ELR (cell line): ENCODE measurements at places on chromosomes 7 and 10.

DNA sequence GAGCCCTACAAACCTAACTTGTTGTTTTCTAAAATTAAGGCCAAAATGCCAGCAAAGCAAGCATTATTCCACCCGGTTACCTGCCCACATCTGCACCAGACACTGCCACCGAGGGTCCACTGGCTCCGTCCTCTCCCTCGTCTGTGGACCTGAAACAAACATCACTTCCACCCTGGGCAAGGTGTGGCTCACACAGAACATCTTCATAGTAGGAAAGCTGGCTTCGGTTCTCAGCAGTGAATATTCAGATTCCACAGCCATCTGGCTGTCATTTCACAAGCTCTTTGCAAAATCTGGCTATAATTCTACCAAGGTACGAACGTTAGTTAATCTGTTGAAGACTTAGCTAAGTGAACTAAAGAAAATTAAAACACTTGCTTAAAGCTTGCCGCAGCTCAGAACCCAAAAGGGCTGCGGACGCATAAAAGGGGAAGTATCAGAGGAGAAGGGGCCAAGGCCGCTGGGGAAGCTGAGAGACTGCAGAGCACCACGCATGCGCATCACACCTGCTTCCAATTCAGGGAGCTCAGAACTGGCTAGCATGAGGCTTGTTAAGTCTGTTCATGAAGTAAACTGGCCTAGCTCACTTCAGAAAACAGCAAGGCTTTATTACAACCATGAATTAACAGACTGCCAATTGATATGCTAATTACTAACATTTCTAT is 46.1 kb downstream of the PTPRN2 start:
- DNase-seq: no peak

DNA sequence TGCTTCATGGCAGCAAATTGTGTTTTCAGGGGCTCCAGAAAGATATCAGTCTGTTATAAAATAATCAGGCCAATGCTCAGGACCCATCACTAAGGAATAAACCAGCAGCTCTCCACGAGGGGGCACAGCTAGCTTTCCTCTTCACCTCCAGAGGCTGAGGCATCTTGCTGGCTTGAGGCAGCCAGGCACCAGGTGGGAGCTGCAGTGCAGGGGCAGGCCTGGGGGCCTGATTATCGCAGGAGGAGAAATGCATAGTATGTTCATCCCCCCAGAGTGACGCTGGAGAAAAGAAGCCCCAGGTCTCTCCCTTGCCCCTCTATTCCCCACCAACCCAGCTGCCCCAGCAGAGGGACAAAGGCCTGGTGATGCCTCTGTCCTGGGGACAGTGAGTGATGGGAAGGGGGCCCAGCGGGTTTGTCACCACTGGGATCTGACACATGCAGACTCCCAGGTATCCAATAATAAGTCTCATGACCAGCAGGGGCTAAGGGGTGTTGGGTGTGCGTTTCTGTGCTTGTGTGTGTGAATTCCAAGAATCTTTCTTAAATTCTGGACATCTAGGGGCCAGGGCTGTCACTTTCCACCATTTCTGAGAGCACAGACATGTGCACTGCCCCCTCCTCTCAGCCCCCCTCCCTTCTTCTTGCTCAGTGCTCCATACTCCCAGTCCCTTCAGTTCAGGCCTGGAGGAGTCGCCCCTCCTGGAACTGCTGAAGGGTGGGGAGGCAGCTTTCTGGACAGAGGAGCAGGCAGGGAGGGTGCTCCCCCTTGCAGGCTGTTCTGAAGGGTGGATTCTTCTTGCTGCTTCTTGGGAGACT is 128.1 kb upstream of the FAM20C start:
- DNase-seq: peak; percentile 86

DNA sequence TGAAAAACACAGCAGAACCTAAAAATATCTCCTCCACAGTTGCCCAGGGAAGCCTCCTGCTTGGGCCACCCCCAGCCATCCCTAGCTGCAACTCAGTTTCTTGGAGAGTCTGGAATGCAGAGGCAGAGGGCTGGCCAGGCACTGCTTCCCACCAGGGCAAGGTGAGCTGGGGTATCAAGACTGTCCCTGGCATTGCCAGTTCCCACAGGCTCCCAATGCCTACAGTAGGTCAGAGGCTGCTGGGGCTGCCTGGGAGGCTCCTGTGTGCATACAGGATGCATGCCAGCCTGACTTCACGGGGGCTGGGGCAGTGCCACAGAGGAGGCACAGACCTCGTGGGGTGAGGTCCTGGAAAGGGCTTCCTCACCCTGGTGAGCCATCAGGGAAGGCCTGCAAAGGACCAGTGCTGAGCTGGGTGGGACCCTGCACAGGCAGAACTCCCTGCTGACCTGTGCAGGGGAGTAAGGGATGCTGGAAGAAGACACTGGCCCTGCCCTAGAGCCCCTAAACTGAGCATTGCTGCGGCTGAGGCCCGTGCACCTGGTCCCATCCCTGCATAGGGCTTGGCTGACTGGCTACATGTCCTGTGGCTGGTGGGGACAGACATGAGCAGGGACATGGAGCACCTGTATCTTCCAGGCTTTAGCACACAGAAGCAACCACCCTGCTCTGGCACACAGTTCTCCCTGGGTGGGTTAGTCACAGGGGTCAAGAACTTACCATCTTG is 121.9 kb upstream of the RET start:
- no peak for DNase-seq

- DNase-seq: no peak
Measured at GRCh38 chr10:87804939-87805569, 13.0 kb downstream of the ATAD1 start.

DNA sequence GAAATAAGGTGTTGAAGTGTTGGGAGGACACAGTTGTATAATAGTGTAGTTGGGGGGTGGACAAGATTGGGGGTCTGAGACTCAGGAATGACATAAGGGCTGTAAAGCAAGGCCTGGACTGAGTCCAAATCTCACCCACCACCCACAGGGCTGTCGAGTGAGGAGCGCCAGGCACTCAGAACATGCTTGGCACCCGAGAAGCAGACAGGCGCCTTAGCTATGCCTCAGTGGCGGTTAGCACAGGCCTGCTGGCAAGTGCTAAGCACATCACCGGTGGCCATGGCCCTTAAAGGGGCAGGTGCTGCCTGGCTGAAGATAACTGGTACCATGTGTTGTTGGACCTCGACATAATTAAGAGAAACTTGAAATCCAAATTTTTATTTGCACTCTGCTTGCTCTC is 90.7 kb downstream of the COL13A1 start:
- no peak for DNase-seq

DNA sequence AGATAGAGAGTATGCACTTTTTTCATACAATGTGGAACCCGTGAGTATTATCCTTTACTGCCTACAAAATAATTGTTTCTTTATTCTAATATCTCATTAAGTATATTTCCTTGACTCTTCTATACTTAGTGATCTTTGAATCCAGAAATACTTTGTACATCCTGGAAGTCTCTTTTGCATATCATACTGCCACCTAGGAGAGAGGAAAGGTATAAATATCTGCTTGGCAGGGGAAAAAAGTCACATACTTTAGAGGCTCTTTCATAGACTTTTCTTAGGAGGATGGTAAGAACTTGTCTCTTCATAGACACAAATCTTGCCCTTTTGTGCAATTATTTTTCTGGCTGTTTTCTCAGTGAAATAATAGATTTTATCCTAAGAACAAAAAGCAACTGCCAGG is 436.0 kb downstream of the PAXIP1 start:
- DNase-seq: no peak

DNA sequence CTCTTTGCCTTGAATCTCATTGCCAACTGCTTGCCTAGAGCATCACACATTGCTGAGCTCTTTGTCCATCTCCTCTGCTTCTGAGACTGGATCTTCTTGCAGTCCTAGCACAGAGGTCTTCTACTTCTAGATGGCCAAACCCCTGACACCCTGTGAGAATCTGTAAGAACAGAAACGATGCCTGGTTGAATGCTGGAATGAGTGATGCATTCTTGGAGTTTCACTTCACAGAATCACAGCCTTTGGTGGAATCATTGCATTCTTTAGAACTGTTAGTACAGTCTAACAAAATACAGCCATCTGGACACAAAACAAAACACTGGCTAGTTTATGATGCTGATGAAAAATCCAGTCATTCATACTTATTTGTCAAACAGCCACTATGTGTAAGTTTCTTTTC is 141.7 kb upstream of the ITGB1 start:
- DNase-seq: peak; percentile 52

GRCh38 chr10:58360412-58361004 is 24.7 kb upstream of the TFAM start:
- peak; percentile 54 for DNase-seq

DNA sequence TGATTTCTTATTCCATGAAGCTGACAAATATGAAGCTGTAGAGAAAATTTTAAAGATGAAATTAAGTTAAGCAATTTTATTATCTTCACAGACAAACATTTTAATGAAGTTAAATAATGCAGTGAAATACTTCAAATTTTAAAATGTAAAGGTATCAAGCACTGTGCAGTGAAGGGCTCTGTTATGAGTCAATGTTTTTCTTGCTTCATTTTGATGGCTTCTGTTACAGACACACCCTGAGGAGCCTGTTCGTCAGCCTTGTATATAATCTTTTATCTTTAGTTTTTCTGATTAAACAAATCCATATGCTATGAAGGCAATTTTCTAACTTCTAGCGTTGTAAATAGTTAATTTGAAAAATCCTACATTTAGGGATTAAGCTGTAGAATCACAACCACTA is 18.5 kb downstream of the VSTM2A start:
- no peak for DNase-seq

DNA sequence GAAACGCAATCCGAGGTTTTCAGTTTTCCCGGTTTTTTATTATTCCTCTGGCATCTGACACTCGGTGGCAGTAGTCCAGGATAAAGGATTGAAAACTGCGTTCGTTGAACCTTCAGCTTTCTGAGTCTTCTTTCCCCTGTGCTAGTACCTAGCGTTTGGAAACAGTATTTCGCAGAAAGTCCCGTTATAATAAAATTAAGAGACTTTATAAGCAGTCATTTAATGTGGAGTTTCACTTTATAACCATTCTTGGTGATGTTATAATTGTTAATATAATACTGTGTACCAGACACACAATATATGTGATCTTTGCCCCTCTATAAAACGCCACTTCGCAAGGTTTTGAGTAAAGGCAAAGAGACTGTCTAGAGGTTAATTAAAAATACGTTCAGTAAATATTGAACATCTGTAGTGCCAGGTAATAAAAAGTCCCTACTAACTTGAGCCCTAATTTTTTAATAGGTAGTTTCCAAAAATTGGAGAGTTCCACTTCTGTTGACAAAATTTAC is 874 bp downstream of the CISD1 start:
- DNase-seq: no peak

- no peak for DNase-seq
Measured at GRCh38 chr10:131207584-131208532, 103.7 kb downstream of the TCERG1L start.

GRCh38 chr10:12897278-12897677 is 104.2 kb downstream of the CCDC3 start:
- DNase-seq: no peak

DNA sequence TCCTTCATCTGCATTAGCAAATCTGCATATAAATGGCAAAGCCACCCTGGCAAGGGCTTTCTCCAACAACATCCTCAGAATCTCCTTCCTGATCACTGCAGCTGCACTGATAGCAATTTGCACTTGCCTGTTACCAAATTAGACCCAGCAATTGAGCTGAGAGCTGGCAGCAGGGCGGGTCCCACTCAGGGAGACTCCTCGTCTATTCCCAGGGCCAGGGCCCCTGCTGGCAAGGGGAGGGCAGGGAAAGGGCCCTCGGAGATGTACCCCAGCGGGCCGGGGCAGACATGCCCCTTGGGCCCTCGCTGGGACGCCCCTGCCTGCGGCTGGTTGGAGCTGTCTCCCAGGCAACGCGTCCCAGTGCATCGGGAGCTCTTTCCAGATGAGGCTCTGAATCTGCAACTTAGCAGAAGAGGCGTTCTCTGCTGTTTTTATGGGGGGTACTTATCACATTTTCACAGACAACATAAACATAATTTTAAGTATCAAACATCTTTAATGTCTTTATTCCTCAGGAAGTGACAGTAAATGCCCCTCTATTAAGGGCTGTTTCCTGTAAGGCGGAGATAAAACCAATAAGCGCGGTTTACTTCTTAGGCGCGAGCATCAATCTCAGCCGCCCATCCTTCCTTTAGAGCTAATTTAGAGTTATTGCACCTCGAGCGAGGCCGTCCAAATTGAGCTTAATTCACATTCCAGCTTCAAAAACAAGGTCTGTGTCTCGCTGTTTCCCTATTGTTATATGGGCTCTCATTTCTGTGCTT is 249.0 kb upstream of the PPP2R2D start:
- DNase-seq: no peak

GRCh38 chr10:24695452-24695851 is 28.2 kb downstream of the ARHGAP21 start:
- DNase-seq: no peak

GRCh38 chr7:65239707-65240352 is 133.8 kb upstream of the ZNF92 start:
- peak; percentile 4 for DNase-seq

- no peak for DNase-seq
Measured at GRCh38 chr10:49396666-49396999, 744 bp upstream of the DRGX start.

DNA sequence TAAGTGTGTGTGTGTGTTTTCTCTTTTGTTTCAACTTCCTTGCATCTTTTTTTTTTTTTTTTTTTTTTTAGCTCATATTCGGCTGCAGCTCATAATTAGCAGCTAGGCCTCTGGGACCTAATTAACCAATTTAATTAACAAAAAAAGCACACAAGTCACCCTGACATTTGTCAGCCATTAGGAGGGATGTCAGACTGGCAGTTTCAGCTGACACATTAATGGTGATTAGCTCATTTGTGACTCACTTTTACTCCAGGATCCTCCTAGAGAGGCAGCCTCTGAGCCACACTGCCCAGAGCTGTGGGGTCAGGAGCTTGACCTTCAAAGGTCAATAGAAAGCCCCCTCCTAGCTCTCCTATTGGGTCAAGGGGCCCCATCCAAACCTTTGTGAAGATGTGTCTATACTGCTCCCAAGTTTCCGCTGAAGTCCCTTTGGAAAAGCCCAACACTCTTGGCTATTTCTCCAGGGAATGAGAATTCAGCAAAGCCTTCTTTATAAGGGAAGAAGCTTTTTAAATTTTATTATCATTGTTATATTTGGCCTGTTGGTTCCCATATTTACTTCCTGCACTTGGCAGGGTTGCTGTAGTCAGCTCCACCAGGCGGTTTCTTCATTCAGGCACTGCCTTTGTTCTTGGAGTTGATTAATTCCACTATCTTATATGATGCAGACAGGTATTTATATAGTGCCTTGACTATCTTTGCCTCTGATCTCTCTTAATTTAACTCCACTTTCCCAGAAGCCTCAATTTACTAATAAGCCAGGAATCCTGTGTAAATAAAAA is 109.5 kb upstream of the HABP2 start:
- DNase-seq: no peak

DNA sequence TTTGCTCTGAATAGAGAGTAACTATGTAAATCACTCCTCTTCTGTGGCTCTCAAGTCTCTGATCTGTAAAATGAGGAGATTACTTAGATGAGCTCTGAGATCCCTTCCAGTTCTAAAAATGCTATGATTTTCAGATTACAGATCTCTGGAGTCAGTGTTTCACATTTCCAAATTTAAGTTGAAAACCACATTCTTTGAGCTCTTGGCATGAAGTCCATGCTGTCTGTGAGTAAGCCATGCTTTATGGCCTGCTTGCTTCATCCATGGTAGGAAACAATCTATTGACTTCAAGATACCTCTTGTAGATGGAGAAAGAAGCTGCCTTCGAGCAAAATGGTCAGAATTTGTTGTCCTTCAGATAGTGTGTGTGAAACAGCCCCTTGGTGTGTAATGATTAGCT is 64.9 kb downstream of the CELF2 start:
- DNase-seq: no peak

- DNase-seq: no peak
Measured at GRCh38 chr7:36088966-36089365, 64.1 kb upstream of the EEPD1 start.
